NCI-H510A treated with DMSO at 0.1 percent for 48 hours (cell line): ENCODE measurements at places on chromosomes 5 and 9.

- no peak for DNase-seq
Measured at GRCh38 chr5:158979290-158979689, 120.4 kb downstream of the EBF1 start.

DNA sequence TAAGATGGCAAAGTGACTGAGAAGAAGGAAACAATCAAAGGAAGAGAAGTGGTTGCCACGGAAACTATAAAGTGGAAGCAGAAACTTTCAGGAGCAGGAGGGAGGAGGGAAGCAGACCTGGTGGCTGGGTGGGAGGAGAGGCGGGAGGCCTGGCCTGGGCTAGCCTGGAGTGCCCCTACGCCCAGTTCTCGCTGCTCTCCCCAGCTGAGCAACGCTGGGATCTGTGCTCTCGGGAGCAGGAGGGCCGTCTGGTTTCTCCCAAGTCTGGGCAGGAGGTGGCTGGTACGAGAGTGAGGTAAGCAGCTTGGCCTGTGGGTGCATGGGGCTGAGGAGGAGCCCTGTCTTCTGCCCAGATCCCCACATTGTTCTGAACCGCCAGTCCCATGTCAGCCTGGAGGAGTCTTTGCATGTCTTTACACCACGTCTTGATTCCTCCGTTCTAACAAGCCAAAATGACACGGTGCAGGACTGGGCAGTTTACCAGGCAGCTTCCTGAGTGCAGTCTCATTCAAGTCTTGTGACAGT is 15.0 kb upstream of the DAB2IP start:
- DNase-seq = no peak

DNA sequence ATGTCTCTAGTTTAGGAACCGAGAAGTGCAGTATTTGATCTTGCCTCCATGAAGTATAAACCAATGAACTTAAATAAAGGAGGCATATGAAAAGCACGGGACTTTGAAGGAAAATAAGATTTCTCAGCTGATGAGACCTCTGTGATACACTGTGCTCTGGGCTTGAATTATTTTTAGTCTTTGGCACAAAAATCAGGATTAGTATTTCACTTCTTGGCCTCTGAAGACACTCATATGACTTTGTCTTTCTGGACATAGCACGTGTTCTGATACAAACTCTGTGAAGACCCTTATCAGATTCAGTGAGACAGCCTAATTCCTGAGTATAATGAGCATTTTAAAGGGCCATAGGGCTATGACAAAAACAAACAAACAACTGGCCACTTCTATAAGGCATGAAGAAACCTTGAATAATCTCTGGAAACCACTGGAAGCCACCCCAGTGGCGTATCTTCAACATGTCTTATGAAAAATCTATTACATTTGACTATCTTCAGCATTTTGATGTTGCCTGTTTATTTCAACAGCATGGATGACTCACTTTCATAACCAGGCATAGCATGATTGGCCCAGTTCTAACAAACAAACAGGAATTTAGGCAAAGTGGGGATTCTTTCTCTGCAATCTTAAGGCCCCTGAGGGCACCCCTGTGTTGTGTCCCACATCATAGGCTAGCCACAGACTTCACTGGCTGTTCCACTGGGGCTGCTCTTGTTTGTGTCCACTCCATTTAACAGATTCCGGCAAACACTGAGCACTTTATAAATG is 90.3 kb upstream of the ZNF462 start:
- DNase-seq = no peak

- DNase-seq = no peak
Measured at GRCh38 chr5:116534964-116535651, 39.5 kb downstream of the SEMA6A start.

DNA sequence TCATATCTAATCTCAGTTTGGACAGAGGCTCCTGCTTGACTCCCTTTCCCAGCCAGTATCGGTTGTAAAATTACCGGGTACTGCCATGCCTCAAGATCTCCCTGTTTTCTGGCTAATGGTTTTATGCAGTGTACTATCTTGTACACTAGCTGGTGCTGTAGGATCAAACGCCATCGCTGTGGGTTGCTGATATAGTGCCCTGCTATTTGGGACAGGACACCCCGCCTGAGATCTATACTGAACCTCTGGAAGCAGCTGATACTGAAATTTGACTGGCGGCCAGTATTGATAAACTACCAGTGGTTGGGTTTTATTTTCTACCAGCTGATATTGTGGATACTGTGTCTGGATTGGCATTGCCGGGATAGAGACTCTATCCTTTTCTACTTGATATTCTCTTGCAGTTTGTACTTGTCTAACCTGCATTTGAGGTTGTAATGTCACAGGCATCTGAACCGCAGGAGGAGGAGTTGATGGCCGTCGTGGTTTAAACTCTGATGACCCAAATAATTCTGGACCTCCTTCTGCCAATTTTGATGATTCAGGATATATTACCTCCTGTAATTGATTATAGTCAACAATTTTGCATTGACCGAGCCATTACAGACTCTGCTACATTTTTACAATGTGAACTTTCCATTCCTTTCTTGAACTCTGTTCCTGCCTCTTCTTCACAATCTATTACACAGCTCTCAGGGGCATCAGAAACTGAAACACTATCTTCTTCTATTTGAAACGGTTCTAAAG is 112.5 kb upstream of the LARP1 start:
- no peak for DNase-seq

GRCh38 chr5:80165452-80165851 is 90.4 kb downstream of the SERINC5 start:
- DNase-seq = no peak

GRCh38 chr9:126564128-126564527 is 49.6 kb upstream of the LMX1B start:
- no peak for DNase-seq

DNA sequence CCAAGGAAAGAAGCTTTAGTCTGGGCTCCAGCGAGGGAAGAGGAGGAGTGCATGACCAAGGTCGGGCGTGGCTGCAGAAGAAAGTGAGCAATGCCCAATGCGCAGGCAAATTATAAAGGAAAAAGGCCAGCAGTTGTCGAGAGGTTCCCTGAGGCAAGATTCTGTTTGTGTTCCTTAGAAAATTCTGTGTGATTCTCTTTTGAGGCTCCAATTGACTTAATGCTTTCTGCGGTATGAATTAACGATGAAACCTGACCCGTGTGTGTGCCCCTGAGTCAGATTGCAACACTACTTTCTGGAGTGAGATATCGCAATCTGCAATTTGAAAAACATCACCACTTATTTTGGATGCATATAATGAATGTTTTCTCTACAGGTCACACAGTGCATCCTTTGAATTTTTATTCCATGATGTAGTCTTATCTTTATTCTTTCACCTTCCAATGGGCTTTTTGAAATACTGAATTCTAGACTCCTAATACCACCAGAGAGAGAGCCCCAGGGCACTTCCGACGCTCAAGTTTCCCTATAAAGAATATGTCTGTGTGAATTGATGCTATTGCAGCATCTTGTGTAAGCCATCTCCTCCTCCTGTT is 117.9 kb upstream of the IL6ST start:
- no peak for DNase-seq

- DNase-seq = no peak
Measured at GRCh38 chr9:5563417-5563815, 53.1 kb downstream of the PDCD1LG2 start.

GRCh38 chr9:121439711-121440664 is 59.7 kb downstream of the GGTA1 start:
- peak; percentile 8 for DNase-seq

DNA sequence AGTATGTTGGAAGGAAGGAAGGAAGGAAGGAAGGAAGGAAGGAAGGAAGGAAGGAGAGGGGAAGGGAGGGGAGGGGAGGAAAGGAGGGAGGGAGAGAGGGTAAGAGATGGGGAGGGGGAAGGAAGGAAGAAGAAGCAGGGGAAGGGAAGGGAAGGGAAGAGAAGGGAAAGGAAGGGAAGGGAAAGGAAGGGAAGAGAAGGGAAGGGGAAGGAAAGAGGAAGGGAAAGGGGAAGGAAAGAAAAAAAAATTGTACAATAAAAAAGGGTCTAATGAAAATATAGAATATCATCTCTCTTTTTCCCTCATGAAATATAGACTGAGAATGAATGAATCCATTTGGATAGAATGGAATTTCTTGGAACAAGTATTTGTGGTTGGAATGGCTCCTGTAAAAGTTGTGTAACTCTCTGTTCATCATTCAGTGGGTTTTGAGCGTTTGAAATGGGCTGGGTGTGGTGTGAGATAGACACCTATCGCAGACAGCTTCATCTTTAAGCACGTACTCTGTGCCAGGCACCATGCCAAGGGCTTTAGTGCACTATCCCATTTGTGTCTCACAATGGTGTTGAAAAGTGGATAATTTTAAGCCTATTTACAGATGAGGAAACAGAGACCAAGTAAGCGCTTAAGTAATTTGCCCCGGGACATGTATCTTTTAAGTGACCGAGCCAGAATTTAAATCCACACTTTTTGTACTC is 11.6 kb upstream of the PAPPA start:
- no peak for DNase-seq

DNA sequence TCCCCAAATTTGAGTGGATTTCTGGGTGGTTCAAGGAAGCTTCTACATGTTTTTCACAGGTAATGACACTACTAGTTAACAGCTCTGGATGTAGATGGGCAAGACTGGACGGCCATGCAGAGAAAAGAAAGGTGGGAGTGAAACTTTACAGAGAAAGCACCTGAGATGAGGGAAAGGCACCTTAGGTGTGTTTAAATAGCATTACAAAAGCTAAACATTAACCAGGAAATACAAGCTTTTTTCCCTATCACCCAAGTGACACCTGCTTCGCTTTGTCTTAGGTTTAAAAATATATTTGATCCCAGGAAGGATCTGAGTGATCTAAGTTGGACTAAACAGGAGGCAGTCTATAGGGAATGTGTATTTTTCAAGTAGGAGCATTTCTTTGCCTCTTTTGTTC is 8.3 kb downstream of the C9orf152 start:
- no peak for DNase-seq

GRCh38 chr5:72606525-72606924 is 99.3 kb upstream of the ZNF366 start:
- DNase-seq = no peak

DNA sequence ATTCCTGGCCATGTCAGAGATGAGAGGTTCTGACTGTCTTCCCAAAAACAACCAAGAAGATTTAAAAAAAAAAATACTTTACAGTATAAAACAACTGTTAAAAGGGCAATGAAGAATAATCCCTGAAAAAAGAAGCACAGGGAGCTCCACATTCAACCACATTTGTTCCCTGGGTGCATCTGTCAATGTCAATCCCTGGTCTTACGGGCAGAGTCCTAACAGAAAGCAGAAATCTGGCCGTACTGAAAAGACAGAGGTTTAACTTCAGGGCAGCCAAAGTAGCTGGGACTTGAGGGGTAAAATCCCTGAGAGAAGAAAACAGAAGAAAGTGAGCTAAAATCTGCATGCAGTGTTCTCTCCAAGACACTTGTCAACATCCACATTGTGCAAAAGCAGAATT is 76.6 kb downstream of the RICTOR start:
- no peak for DNase-seq

DNA sequence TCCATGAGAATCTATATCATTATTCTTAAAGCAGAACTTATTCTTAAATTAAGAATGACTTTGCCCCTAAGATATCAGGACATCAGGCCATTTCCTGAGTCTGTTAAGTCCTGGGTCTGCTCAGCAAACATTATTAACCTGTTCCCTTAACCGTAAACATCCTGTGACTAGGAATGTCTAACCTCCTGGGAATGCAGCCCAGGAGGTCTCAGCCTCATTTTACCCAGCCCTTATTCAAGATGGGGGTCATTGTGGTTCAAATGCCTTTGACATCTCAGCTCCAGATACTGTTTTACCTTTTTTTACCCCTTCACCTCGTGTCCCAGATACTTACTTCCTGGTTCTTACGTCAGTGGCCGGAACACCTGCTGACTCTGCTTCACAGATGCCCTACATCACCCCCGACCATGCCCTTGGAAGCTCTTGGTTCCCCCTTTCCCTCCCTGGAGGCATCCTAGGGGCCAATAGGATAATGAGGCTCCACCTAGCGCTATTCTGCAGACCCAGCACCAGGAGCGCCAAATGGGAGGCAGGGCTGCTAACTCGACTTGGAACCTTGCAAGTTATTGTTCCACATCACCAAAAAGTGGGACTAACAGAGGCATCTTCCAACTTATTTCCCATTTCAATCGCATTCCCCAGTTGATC is 182.5 kb downstream of the MED10 start:
- DNase-seq = peak; percentile 23

- no peak for DNase-seq
Measured at GRCh38 chr9:69218166-69218565, 44.1 kb downstream of the TJP2 start.

GRCh38 chr5:141570655-141571054 is 48.1 kb downstream of the DIAPH1 start:
- DNase-seq = no peak

GRCh38 chr9:37083654-37084053 is 36.7 kb upstream of the ZCCHC7 start:
- no peak for DNase-seq

DNA sequence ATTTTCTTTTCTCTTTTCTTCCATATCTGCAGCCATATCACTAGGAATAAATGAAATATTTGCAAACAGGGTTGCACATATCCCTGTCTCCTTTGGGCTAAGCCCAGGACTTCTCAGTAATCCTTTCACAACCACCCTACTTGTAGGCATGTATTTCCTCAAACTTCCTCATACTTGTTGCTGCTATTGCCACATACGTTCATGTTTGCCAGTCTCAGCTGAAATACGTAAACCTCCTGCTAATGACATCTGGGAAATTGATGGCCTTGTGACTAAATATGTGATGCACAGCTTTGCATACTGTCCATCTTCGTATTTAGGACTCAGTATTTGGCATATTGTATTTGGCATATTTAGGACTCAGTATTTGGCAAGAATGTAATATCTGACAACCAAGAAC is 224.6 kb downstream of the PLK2 start:
- no peak for DNase-seq

- no peak for DNase-seq
Measured at GRCh38 chr9:72440378-72440777, 75.4 kb upstream of the ZFAND5 start.

DNA sequence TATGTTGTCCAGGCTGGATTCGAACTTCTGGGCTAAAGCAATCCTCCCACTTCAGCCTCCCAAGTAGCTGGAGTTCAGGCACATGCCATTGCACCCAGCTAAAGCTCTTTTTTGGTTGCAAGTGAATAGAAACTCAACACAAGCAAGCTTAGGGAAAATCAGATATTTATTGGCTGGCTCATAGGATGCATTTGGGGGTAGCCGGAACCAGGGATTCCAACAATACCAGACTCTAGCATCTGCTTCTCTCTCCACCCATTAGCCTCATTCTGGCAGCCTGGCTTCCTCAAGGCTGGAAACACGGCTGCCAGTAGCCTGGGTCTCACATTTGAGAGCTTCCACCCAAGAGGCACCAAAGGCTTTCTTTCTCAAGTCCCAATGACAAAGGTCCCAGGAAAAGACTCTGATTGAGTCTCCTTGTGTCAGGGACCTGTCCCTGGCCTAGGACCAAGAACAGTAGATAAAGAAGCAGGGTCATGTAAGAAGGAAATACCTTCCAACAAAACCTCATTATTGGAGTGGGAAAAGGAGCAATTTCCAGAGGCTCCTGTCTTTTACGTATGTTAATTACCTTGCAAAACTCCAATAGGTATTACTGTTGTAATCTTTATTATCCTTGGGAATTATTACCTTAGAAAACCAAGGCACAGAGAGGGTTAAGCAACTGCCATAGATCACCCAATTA is 23.0 kb upstream of the B4GALT1 start:
- no peak for DNase-seq

GRCh38 chr9:95507464-95508241 is 9.1 kb downstream of the PTCH1 start:
- DNase-seq = peak; percentile 47

- no peak for DNase-seq
Measured at GRCh38 chr5:67954351-67954750, 261.2 kb upstream of the PIK3R1 start.

- DNase-seq = no peak
Measured at GRCh38 chr9:97367729-97368128, 44.2 kb upstream of the TDRD7 start.

- DNase-seq = no peak
Measured at GRCh38 chr5:84830265-84830664, 445.6 kb upstream of the EDIL3 start.
